ENCODE measurements at places on chromosomes 3 and 15.

GRCh38 chr15:90871716-90872485 lies 3.5 kb downstream of the FURIN start:
- DNase-seq: no peak

- DNase-seq: peak; percentile 59
Measured at GRCh38 chr15:77412972-77413698, 6.8 kb downstream of the PEAK1 start.

DNA sequence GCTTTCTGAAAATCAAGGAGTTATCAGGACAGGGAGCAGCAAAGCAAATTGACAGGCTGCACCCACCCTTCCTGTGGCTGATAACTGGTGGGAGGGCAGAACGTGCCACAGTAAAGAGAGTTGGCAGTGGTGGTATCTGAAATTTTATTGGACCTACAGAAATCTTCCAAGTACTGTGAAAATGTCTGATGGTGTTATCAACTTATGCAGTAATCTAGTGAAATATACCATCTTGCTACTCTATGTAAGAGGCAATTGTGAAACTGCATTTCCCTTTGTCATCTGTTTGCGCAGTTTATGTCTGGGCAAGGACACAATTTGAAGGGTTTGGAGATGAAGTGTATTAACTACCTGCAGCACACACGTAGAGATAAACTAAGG lies 1.5 kb downstream of the PLCL2 start:
- peak; percentile 86 for DNase-seq

DNA sequence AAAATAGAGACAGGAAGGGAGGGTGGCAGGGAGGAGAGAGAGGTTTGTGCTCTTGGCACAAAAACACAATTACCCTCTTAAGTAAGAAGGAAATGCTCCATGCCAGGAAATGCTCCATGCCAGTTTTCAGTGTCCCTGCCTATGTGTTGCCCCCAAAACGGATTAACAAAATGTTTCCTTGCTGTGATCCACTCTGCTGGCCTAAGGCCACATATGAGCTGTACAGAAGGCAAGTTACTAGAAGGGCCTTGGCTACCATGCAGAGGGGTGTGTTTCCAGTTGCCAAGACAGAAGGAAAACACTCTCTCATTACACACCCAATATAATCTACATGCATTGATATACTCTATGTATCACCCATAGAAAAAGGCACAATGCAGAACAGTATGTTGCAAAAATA lies 98.2 kb upstream of the PTPRG start:
- no peak for DNase-seq

- DNase-seq: no peak
Measured at GRCh38 chr15:39443659-39444219, 137.1 kb upstream of the THBS1 start.

GRCh38 chr15:63369781-63370180 lies 11.9 kb downstream of the CA12 start:
- no peak for DNase-seq

DNA sequence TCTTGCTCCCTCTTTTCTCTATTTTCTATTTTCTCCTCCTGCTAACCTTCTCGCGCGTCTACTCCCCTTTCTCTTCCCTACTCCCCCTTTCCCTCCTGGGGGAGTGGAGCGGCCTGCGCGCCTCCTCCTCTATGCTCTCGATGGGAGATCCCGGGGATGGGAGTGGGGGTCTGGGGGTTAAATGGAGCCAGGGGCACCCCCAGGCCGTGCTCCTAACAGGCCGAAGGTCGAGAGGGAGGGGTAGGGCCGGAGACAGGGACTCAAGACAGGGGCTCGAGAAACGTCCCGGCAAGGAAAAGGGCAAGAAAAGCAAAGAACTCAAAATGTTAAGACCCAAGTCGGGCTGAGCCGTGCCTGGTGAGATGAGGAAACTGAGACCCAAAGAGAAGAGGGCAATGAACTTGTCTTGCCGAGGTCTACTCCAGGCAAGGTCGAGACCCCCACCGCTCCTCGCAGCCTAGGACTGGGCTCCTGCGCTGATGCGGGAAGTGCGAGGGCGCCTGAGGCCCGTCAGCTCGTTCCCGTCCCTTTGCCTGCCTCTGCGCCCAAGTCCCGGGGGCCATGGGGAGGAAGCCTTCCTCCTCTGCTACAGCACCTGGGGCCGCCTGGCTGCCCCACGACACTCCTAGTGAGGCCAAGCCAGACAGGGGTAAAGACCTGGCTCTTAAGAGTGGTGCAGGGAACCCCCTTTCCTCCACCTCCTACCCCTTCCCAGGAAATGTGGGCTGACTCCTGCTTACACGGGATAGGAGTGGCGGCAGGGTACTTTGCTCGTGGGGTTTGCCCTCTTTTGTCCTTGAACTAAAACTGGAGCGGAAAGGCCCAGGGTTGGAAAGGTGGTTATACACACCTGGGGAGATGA lies 770 bp upstream of the MEGF11 start:
- DNase-seq: no peak

DNA sequence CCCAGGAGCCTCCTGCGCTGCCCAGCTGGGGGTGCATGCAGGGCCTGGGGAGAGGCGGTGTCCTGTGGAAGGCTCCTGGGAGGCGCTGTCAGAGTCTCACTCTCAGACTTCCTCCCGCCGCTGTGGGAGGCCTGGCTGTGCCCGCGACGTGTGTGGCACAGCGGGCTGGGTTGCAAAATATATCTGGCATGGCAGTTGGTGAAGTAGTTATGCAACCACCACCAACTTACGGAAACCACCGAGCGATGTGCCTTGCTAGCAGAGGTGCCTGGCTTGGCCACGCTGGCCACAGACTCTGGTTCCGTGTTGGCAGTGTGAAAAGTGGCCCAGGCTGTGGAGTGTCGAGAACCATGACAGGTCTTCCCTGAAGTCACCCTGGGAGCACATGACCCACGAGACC lies 30.6 kb upstream of the GATA2 start:
- DNase-seq: peak; percentile 81

DNA sequence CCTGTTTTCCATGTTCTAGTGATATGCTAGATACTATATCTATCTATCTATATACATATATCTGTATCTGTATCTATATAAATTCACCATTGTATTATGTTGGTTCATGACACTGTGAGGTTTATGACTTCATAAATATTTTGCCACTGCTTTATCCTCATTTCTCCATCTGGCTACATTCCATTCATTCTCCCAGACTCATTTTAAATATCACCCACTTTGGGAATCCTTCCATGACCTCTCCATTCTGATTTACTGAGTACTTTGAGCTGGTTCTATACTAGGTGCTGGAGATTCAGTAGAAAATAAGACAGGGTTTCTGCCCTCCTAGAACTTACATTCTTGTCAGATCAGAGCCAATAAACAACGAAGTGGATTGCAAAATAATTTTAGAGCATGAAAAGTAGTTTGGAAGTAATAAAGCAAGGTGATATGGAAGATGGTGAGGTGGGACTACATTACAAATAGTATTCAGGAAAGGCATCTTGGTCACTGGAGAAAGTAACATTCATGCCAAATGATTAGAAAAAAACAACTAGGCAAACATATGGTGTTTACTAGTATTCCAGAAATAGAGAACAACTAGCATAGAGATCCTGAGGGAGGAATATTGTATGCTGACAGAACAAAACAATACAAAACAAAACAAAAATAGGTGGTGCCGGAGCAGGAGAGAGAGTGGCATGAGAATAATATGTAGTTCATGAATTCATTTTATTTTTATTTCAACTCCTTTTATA lies 11.6 kb upstream of the PLSCR4 start:
- DNase-seq: no peak

- no peak for DNase-seq
Measured at GRCh38 chr3:138135833-138136194, 3.6 kb upstream of the A4GNT start.

- peak; percentile 74 for DNase-seq
Measured at GRCh38 chr3:109050591-109051167, 67.3 kb downstream of the MORC1 start.

DNA sequence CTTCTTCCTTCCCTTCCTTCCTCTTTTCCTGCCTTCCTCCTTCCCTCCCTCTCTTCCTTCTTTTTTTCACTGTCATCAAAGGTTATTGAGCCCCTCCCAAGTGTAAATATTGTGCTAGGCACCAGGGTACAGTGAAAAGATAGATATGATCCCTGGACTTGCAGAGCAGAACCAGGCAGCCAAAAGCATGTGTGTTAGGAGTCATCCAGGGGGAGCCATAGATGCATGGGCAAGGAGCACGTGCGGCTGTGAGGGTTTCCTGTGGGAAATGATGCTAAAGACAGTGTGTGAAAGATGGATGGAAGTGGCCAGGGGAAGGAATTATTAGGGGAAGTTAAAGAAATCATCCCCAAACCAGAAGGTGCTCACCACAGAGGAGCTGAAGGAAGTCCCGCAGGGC lies 65.2 kb downstream of the NR2F2 start:
- DNase-seq: no peak

DNA sequence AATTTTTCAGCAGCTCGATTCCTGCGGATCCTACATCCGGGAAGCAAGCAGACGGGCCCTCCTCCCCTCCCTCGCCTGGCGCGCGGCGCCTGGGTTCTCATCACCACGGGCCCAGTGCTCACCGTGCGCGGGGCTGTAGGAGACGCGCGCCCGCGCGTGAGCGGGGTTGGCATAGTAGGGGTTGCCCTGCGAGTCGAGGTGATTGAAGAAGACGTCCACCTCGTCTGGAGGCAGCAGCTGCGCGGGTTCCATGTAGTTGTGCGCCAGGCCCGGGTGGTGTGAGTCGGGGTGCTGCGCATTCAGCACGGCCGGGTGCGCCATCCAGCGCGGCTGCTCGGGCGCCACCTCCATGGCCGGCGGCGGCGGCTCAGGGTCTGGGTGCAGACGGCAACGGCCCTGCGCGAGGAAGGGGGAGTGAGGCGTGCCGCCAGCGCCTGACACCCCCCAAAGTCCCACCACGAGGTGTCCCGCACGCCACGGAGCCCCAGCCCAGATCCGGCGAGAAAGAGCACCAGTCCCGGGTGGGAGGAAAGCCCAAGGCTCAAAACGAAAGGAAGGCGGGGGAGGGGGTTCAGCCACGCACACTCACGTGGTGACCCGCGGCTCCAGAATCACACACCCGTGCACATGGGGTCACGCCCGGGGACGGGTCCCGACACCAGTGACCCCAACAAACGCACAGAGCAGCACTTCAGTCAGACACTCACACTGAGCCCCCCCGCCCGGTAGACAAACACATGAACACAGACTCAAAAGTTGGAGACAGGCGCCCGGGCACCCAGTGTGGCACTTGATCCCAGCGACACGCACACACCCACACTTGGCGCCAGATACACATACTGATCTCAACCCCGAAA lies 6.1 kb downstream of the GATA2 start:
- DNase-seq: peak; percentile 71

GRCh38 chr3:156818890-156819289 lies 7.3 kb upstream of the LEKR1 start:
- no peak for DNase-seq

DNA sequence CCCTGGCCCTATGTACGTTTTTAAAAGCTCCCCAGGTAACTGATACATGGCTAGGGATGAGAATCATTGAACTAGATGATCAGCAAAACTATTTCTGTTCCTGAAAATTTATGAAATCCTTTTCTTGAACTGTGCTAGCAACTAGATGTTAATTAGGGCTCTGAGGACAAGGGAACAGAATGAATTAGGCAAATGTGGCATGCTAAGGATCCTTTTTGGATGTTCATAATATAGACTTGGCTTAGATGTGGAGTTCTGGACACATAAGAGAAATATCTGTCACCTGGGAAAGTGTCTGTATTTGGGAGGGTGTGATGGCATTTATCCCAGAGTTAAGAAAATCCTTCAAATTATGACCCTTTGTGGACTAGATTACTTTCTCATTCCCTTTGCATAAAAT lies 71.2 kb downstream of the RSRC1 start:
- no peak for DNase-seq

- no peak for DNase-seq
Measured at GRCh38 chr15:84973492-84974460, 7.9 kb upstream of the PDE8A start.

DNA sequence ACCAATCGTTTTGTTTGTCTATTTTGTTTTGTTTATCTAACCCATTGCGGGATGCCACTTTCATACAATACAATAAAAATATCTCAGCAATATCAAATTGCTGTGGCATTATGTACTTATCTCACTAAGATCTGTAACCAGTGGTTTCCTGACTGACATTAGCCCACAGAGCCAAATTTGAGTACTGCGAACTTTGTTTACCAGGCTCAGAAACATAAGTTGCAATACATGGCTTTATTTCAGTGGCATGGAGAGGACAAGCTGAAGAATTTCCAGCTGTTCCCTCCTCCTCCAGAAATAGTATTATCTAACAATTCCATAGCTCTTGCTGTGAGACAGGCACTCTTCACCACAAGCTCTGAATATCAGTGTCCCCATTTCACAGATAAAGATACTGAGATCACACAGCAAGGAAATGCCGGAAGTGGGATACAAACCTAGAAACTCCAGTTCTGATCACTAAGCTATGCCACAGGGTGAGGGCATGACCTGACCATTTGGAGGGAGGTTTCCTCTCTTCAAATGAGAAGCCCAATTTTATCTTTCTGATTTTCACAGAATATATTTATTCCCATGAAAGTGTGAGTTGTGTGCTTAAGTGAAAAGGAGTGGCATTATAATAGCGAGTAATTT lies 469.9 kb upstream of the CBLB start:
- DNase-seq: no peak

DNA sequence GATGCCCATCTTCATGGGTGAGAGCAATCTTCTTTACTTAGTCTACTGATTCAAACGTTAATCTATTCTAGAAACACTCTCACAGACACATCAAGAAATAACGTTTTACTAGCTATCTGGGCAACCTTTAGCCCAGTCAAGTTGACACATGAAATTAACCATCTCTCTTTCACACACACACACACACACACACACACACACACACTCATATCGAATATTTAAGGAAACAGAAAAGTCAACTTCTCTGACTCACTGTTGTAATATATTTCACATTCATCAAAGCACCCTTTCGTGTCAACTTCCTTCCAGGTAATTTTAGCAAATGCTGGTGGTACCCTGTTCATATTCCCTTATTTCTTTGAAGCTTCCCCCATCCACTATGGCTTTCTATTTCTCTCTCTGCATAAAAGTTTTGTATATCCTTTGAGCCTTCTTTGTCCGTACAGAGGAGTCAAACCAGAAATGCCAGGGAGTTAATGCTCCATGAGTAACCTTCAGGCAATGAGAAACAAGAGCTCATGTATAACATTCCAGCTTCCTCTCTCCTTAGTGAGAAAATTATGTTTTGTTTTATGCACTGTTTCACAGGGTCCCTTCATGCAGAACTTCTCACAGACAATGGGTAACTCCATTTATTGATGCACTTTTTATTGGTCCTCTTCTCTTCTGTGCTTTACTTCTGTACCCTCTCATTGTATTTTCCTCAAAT lies 335.5 kb upstream of the CBLB start:
- no peak for DNase-seq

GRCh38 chr3:127805026-127805753 lies 17.1 kb downstream of the MGLL start:
- DNase-seq: no peak

All from hematopoietic multipotent progenitor cell treated with erythropoietin and hydrocortisone succinate and interleukin-3 and kit ligand, for 6 days (in vitro differentiated cells).